ENCODE measurements at places on chromosomes 4 and X. TPM values are rescaled to one million over a fixed set of nuclear protein-coding genes. Genes with fewer than 3 reads are reported as not detected.

- DNase-seq: peak; percentile 15
Measured at GRCh38 chr4:30537456-30537855, 182.7 kb upstream of the PCDH7 start.

DNA sequence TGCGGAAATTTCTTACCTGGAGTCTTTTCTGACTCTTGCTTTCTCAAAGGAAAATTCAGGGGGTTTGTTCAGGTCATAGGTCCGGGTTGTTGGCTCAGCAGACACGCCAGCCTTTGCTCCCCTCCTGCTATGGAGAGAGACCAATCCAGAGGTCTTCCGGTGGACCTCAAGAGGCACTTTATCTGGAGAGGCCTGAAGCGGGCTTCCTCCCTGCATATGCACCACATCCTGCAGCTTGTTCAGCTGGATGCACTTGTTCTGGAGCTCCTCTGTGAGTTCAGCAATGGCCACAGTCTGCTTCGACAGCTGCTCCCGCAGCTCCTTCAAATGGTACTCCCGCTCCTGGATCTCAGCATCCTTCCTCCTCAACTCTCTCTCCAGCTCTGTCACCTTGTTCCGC is 10.5 kb downstream of the PRKG2 start:
- DNase-seq: no peak

The ACSL1 gene
- 370 TPM for total RNA-seq

The ZNF157 gene
- 0.49 TPM for total RNA-seq
